ENCODE measurements at places on chromosomes 7 and 10.

DNA sequence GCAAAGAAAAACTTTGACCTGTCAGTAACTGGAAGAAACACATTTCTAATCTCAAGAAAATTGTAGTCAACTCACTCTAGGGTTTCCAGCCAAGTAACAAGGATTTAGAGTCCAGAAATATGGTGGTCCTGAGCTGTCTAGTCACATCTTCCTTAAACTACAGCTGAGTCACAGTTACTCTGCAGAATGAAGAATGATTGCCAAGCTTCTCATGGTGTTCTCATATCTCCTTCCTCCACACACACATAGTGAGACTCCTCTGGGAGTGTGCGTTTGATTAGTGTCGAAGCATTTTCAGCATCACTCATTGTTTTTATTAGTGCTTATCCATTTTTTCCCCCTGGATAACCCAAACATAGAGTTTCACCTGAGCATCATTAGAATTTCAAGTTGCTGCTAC is 93.1 kb upstream of the CXCL12 start:
- DNase-seq, result no peak

DNA sequence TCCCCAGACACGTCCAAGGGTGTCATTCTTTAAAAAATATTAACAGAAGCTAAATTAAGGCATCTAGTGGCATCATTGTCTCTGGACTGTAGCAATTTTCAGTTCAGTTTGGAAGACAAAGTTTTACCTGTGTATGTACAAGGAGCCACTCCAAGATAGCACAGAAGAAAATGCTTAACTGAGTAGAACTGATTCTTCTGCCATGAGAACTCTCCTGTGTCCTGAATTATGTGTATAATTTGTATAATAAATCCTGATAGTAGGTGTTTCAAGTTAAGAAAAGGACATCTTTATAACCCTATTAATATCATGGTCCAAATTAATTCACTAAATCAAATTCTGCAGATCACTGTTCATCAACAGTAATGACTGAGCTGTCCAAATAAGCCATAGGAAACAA is 1104.0 kb downstream of the XPNPEP1 start:
- no peak for DNase-seq

GRCh38 chr10:88080213-88080612 is 216.8 kb downstream of the PTEN start:
- no peak for DNase-seq

- peak; percentile 64 for DNase-seq
Observed at GRCh38 chr7:74452748-74453321, 871 bp upstream of the GTF2IRD1 start.

DNA sequence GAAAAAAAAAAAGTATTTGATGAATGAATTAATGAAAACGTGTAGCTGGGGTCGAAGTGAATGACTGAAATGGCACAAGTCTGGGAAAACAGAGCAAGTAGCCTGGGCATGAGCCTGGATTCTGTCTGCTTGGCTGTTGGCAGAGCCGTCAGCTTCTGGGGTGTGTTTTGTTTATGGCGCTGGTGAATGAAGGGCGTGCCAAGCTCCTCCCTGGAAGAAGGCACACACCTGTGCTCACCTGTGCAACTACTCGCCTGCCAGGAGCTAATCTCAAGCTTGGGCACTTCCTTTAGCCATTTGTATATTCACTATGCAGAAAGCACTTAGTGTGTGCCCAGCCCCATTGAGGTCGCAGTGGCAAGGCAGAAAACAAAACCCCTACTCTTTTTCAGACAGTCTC is 74.1 kb downstream of the GTF2IRD1 start:
- DNase-seq, result no peak

DNA sequence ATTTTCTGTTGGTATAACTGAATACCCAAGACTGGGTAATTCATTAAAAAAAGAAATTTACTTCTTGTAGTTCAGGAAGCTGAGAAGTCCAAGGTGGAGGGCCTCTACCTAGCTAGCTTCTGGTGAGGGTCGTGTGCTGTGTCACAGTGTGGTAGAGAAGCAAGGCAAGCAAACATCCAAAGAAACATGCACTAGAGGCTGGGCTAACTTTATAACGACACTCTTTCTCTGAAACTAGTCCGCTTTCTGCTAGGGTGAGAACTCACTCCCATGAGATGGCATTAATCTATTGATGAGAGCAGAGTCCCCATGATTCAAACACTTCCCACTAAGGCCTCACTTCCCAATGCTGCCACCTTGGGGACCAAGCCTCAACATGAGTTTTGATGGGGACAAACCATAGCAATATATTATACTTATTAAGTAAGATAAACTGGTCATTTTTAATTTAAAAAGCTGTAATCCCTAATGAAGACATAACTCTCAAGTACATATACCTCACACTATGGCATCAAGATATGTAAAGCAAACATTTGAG is 50.8 kb downstream of the PHYHIPL start:
- DNase-seq, result no peak

DNA sequence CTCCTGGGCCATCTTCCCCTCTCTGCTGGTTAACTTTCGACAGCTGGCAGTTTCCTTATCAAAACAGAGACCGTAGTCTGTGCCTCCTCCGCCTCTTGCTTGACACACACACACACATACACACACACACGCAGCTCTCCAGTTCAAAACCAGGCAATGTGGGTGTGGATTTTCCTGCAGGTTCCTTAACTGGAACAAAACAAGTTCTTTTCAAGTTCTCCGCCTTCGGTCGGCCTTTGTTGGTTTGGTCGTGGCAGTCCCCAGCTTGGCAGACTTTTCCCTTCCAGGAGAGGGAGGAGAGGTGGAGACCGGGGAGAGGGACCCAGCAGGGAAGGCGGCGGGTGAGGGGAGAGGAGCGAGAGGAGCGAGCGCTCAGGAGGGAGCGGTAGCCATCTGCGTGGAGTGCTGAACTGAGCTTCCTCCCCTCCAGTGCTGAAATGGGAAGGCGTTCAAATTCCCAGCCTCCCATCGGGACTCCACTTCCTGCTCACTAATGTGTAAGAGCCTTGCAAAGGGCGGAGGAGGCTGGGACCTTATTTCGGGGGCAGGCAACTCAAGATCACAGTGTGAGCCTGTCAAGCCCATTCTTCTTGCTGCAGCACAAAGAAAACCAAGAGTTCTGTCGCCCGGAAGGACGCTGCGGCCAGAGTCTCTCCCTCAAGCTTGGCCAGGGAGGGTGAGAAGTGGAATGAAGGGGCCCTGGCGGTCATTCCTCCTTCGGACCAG is 120.6 kb downstream of the PRPF18 start:
- peak; percentile 91 for DNase-seq

GRCh38 chr7:44215531-44215930 is 14.8 kb downstream of the YKT6 start:
- no peak for DNase-seq

DNA sequence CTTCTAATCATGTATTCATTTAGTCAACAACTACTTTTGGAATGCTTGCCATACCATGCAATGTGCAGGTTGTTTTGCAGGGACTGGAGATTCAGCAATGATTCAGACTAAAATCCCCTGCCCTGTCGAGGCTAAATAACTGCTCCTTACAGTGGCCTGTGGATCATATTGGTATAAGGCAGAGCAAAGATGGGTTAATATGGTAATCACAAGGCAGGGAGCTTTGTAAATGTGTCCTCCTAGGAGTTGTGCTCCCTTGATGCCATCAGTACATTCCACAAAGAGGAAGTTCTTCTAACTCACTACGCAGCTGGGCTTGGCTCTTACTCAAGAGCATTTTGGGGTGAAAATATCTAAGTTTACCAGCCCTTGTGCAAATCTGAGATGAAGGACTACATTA is 614 bp upstream of the IFIT2 start:
- peak; percentile 49 for DNase-seq

DNA sequence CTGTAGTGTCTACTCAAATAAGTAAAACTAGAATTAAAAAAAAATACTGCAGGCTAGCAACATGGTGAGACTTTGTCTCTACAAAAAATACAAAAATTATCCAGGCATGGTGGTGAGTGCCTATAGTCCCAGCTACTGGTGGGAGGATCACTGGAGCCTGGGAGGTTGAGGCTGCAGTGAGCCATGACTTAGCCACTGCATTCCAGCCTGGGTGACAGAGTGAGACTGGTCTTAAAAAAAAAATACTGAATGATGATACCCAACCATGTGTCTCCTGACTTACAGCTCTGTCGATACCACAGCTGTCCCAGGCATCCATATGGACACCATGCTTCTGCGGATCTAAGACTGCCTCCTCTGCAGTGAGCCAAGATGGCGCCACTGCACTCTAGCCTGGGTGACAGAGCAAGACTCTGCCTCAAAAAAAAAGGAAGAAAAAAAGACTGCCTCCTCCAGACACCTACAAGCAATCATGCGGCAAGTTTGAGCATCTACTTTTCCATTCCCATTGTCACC is 7.9 kb upstream of the FRAT1 start:
- no peak for DNase-seq

- DNase-seq, result no peak
Observed at GRCh38 chr10:50554995-50555568, 68.7 kb downstream of the SGMS1 start.

DNA sequence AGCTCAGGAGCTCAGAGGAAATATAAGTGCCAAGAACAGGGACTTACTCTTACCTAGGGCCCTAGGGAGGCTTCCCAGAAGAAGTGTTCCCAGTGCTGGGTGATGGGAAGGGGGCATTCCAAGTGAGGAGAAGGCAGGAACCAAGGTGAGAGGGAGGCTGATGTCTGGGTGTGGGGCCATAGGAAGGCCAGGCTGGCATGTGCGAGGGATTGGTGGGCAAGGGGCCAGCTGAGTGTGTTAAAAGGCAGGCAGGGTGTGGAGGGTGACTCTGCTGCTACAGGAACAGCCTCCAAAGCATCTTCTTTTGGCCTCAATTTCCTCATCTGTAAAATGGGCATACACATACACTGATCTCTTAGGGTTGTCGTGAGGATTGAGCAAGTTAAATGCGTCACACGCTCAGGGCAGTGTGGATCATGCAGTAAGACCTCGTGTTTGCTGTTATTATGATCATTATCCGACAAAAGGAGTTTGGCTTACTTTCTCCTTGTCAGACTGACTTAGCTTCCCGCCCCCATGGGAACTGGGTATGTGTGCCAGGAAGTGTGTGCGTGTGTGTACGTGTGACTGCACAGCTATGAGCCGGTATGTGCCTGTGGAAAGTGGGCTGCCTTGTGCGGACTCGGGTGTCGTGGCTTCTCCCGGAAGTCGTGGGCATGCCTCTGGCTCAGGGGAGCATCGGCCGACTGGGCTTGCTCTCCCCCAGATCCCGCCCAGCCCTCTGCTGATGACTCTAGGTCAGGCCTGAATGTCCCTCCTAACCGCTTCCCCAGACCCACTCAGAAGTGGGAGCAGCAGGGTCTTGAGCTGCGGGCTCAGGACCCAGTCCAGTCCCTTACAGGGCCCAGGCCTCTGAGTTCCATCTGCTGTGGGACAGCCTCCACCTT is 59.6 kb downstream of the NEURL1 start:
- DNase-seq, result no peak

GRCh38 chr10:31754803-31755624 is 173.6 kb downstream of the ARHGAP12 start:
- DNase-seq, result peak; percentile 47

DNA sequence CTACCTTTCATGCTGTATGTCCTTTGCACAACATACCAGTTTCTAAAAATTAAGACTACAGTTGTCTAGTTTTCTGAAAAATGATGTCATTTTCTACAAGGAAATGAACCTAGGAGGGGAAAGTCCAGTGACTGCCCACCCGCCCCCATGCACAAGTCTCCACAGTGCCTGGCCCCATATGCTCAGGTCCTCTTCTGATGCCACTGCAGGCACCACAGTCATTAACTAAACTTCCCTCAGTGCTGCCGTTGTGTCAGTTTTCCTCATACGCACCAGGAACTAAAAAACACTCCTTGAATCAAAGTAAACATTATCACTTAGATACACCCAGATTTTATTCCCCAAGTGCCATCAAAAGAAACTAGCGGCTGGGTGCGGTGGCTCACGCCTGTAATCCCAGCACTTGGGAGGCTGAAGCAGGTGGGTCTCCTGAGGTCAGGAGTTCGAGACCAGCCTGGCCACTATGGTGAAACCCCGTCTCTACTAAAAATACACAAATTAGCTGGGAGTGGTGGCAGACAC is 6.9 kb upstream of the TNS3 start:
- no peak for DNase-seq

DNA sequence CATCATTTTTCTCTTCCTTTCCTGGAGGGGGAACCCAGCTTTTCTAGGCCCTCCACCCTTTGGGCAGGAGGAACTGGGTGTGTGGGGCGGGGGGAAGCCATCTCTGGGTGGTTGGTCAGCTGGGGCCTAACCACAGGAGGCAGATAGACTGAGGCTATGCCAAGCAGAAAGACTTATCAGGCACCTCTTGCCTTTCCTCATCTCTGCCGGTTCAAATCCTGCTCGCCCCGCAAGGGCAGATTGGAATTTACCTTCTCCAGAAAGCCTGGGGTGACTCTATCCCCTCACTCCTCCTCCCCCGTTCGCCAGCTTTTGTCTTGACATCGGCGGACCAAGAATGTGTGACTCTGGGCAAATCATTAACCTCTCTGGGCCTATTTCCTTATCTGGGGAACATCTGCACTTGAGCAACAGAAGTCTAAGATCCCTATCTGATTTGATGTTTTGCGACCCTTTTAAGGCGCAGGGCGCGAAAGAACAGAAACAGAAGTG is 584 bp upstream of the GARS1 start:
- peak; percentile 49 for DNase-seq

DNA sequence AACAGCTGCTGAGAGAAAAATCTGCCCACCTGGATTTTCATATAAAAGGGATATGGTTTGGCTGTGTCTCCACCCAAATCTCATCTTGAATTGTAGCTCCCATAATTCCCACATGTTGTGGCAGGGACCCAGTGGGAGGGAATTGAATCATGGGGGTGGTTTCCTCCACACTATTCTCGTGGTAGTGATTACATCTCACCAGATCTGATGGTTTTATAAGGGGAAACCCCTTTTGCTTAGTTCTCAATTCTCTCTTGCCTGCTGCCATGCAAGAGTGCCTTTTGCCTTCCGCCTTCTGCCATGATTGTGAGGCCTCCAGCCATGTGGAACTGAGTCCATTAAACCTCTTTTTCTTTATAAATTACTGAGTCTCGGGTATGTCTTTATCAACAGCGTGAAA is 20.8 kb upstream of the MKI67 start:
- no peak for DNase-seq

- DNase-seq, result peak; percentile 16
Observed at GRCh38 chr7:149027611-149028345, 527 bp downstream of the PDIA4 start.

DNA sequence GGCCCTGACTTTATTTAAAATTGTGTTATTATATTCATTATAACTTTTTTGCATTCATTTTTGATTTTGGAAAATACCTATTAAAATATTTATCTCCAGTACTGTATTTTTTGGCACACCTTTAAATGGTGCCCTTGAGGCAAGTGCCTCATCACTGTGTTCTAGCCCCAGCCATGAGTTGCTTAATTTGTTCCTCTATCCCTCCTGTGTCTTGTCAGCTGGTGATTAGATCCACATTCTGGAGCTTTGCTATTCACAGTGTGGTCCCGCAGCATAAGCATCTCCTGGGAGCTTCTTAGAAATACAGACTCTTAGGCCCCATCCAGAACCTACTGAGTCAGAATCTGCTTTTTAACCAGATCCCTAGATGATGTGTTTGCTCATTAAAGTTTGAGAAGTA is 19.8 kb downstream of the AGK start:
- no peak for DNase-seq

- DNase-seq, result no peak
Observed at GRCh38 chr7:38244516-38244915, 28.9 kb downstream of the TARP start.

Measured in EL (cell line).